ENCODE measurements at places on chromosomes 11 and 22.
A peak's percentile ranks its signal among the peaks of the same experiment; 100 is the strongest.

DNA sequence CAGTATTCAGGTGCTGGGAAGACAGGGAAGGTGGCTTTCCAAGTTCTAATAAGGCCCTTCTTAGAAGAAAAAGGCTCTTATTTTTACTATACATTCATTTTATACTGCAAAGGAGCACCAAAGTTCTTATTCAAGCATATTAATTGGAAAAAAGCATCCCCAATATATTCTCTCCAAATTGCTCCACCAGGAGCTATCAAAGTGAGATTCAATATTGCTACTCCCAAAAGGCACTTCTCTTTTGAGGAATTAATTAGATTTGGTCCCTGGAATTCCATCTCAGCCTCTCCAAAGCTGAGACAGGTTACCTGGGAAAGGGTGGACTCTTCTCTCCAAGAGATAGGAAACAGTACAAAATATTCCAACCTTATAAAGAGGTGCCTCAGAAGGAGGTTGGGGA is 134.1 kb downstream of the LARGE1 start:
- no peak for DNase-seq

DNA sequence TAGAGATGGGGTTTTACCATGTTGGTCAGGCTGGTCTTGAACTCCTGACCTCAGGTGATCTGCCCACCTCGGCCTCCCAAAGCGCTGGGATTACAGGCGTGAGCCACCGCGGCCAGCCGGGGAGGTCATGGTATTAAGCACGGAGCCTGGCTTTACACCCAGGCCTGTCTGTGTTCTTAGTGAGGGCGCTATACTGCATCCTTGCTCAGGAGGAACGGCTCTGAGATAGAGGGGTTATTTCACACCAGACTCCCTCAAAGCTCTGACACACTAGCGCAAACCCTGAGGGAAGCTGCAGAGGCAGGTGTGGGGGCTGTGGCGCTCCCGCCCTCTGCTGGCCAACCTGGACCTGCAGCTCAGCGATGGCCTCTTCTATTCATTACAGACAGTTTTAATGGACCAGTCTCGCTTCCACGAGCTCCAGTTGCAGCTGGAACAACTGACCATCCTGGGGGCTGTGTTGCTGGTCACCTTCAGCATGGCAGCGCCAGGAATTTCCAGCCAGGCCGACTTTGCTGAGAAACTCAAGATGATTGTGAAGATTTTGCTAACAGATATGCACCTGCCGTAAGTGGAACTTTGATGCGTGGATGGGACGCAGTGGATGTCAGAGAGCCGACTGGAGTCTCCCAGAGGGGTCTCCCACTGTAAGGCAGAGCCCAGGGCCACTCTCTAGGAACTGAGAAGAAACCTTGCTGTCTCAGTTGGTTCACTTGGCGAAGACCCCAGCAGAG is 26.2 kb downstream of the TCP11L1 start:
- peak; percentile 54 for DNase-seq

GRCh38 chr11:15493921-15494620 is 379.3 kb downstream of the INSC start:
- no peak for DNase-seq

DNA sequence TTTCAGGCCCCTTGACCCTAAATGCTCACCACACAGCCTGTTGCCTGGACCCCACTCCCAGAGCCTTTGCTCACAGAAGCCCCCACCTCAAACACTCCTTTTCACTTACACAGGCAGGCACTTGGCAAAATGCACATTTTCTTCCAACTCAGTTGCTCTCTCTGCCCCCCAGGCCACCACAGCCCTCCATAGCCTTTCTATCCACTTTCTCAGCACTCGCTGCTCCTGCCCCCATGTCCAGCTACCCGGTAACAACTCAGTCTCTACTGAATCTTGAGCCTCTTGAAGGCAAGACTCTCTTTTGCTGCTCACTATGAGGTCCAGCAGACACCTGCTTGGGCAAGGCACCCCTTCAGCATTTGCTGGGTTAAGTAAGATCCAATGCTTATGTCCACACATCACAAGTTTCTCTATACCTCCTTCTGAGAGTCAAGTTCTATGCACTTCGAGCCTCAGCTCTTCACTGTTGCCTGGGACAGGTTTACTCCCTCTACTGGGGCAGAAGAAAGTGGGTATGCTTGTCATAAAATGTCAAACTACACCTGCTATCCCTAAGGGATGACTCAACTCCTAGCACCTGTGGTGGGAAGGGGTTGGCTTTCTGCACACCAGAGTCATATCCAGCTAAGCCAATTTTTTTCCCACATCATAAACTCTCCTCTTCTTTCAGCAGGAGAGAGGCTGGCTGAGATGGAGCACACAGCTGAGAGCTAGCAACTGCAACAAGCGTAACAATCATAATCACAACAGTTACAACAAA is 36.9 kb downstream of the MORC2 start:
- DNase-seq, result no peak

DNA sequence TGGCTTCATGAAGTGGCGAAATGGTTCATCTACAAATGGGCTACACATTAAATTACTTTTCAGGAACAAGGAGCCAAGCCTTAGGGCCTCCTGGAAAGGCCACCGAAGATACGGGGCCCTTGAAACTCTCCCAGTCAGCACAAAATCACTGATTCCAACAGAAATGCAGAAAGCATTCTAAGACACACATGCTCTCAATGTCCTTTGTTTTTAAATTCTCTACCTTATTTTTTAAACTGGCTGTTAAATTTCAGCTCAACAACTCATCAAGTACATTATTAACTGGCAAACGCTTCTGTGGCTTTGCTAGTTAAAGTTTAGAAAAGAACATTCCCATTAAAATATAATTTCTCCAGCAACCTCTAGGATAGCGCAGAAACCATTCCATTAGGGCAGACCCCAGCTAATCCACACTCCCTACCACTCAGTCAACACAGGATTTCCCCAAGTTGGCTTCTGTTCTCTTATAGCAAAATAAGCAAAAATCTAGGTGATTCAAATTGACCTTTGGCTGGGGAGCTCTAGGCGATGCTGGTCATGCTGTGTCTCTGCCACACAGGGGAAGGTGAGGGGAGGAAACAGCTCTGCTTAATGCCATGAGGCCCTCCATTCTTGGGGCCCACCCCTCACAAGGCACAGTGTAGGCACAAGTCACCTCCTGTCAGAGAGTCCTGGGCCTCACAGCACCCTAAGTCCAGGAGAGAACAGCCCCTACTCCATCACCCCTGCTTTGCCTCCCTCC is 47.1 kb downstream of the PLEKHA7 start:
- no peak for DNase-seq

DNA sequence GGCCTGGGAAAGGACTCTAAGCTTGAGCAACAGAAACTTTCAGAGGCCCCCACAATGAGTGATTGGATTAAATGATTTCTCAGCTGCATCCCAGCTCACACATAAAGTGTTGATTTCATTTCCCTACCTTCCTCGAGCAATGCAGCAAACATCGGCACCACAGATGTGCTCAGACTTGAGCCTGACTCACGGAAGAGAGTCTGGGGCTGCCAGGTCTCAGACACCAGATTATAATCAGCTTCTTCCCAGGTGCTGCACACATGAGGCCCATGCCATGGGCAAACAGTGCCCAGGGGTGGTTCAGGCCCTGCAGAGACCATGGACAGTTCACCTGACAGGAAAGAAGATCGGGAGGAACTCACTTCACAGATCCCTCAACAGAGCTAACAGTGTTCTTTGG is 226.6 kb upstream of the TENM4 start:
- DNase-seq, result no peak

GRCh38 chr11:76579056-76579751 is 91.3 kb downstream of the LRRC32 start:
- no peak for DNase-seq

GRCh38 chr11:70078781-70079616 is 882 bp downstream of the ANO1 start:
- DNase-seq, result no peak

DNA sequence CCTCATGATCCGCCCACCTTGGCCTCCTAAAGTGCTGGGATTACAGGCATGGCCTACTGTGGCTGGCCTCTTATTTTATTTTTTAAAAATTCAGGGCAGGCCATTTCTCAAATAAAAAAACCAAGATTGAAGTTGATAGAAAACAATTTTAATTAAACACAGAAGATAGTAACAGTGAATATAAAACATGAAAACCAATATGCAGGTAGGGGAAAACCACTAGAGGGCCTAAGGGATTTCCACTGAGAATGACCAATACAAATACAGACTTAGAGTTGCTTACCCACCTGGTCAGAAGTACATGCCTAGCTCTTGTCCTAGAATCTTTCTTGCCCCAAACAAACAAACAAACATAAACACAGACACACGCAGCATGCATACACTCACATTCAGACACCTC is 1.7 kb upstream of the RTCB start:
- DNase-seq, result no peak

DNA sequence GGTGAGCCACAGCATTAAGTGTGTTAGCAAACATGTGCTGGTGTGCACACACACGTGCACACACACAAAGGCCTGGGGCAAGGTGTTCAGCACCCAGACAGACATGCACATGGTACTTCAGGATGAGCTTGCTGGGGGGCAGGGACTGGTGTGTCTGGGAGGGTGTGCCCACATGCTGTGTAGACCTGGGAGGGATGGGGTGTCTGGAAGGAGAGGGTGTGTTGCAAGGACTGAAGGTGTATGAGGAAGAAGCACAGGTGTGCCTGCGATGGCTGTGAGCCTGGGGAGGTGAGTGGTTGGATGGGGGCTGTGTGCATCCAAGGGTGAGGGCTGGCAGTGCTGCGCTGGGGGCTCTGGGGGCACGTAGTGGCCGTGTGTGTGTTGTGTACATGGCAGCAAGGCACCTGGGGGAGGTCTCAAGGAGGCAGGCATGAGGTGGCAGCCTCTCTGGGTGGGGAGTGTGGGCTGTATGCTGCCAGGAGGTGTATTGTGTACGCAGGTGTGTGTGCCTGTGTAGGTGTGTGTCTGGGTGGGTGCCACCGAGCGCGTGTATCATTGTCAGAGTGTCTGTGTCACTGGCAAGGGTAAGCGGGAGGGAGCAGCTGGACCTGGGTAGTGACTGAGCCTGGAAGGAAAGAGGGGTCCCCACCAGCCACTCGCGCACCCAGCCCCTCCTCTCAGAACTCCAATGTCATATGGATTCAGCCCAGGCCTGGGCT is 2.2 kb downstream of the NRXN2 start:
- no peak for DNase-seq

- no peak for DNase-seq
These were observed 36.2 kb upstream of the BRSK2 start for GRCh38 chr11:1353383-1354124.

DNA sequence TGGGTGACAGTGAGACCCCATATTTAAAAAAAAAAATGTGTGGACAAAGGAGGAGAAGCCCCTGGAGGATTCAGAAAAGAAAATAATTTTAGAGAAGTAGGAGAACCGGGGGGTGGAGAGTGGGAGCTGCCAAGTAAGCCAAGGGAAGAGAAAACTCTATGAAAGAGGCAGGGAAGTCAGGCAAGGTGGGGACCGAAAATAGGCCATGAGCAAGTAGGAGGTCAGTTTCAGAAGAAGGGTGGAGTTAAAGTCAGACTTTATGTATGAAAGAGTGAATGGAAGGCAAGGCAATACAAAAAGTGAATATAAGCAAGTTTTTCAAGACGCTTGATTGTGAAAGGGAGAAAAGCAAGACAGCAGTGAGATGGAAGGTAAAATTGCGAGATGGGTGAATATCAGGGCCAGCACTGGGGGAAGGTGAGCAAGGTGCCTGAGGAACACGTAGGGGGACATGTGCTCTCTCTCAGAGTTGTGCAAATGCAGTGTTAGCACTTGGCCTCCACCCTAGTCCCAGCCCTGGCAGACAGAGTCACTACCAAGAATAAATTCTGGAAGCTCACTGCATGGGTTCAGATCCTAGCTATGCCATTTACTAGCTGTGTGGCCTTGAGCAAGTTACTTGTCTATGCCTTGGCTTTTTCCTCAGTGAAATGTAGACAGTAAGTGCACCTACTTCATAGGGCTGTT is 6.7 kb downstream of the XRRA1 start:
- DNase-seq, result no peak

DNA sequence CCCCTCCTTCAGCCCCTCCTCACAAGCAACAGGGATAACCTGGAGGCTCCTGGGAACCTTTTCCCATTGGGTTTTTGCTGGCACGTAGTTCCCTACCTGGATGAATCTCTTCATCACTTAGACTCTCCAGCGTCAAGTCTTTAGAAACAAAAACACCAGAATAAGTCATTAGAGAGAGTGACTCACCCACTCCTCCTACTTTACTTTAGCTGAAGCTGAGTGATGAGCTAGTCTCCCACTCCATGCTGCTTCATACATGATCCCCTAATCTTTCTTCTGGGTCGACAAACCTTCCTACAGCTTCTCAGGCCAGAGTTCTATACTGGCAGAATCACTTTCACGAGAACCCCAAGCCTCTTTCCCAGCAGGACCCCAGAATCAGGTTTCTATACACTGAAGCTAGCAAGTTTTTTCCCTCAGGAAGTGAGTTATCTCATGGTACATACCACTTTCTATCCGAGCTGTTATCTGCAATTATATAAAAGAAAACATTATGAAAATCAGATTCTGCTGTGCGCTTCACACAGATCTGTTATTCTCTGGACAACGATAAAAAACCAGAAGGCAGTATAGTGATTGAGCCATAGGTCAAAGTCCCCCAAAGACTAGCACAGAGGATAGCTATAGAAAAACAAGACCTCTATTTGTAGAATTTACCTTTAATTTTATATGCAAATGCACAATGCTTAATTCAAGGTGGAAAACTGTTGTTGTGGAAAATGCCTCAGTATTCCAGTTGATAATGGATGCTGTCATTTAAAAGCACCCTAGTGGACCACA is 18.7 kb downstream of the DRICH1 start:
- DNase-seq, result no peak

DNA sequence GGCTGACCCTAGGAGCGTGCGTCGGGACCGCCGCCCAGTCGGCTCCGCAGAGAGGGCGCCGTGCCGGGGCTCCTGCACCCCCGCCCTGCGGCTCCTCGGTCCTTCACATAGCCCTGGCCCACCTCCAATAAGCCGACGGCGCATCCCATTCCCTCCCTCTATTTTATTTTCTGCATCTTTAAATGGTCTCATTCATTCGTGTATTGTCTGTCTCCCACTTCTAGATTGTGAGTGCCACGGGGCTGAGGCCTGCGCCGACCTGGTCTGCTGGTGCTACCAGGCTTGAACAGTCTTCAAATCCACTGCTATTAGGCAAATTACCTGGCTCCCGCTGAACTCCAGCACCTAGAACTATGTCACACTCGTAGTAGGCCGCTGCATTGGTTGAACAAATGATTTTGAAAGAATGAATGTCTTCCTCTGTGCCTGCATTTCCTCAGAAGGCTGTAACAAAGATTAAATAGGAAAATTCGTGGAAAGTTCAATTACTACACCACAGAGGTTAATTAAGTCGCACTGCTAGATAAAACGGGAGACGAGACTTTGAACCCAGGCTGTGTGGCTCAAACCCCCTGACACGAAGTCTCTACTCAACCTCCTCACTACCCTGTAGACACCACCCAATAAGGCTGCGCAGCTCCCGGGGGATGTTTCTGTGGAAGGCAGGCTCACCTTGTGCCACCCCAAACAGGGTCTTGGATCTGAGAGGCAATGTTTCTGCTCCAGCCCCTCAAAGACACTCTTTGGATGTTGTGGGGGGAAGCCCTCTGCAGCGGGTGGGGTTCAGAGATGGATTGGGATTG is 1.2 kb upstream of the PPP1R14B start:
- DNase-seq, result no peak

- DNase-seq, result no peak
These were observed 24.0 kb upstream of the LRRC10B start for GRCh38 chr11:61484541-61484940.

- DNase-seq, result no peak
These were observed 27.2 kb downstream of the ABTB2 start for GRCh38 chr11:34330653-34331052.

- DNase-seq, result no peak
These were observed 651 bp upstream of the CARD16 start for GRCh38 chr11:105045676-105046296.

Measured in stimulated activated CD8-positive, alpha-beta memory T cell treated with anti-CD3 and anti-CD28 coated beads, Interleukin-2, amount 100 ng/mL, for 48 hours (primary cell).